AG08395 (cell line): ENCODE measurements at places on chromosomes 7 and 10.

DNA sequence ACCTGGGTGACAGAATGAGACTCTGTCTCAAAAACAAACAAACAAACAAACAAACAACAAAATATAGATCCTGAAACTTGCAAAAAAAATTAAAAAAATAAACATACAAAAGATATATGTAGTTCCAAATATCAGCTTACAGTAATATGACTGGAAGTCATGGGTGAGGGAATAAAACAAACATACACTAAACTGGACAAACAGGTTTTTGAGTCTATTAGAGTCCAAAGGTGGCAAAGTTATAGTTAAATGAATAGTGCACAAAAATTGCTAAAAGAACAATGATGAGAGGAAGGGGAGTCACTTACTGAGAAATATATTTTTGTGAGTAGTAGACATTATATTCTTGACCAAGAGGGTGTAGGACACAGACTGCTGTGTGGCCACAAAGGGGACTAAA lies 16.7 kb upstream of the RSBN1L start:
- DNase-seq, result no peak

DNA sequence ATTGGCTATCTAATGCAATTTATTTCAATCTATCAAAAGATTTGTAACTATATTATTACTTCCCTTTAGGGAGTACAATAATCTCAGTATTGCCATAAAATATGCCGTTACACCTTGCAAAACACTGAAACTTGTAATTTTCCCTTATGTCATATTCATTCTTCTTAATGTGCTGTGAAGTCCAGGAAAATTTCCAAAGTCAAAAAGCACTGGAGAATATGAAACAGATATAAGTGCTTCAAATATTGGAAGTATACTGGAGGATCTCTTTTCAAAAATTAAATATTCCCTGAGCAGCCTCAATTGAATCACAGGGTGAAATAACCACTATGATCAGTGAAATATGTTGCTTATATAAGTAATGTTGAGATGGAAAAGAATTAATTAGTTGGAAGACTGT lies 356.0 kb downstream of the PPP1R3A start:
- no peak for DNase-seq

DNA sequence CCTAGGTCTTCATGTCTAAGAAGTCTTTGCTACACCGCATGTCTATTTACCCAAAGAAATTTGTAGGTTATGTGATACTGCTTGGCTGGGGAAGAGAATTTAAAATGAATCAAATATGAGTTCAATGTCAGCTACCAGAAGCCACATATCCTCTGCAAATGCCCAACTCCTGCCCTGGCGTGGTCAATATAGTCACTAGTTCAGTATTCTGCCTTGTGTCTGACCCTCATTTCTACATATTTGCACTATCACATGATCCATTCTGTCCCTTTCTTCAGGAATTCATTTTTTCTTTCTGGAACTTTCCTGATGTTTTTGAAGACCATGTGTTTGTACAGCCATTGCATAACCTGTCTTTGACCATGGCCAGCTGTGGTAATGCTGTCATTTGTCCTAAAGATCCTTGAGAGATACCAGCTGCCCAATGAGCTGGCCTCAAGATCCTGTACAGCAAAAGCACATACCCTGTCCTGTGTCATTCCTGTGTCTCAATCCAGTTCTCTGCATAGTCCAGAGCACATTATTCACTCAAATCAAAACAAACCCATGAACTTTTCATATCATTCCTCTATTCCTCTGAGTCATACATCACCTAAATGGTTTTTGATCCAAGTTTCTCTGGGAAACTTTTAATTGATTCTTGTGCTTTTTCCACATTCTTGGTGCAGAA lies 524.5 kb downstream of the PARD3 start:
- DNase-seq, result peak; percentile 27

GRCh38 chr7:101942603-101943210 lies 125.3 kb downstream of the CUX1 start:
- no peak for DNase-seq

- peak; percentile 70 for DNase-seq
Measured at GRCh38 chr7:92695308-92696261, 105.4 kb upstream of the FAM133B start.

DNA sequence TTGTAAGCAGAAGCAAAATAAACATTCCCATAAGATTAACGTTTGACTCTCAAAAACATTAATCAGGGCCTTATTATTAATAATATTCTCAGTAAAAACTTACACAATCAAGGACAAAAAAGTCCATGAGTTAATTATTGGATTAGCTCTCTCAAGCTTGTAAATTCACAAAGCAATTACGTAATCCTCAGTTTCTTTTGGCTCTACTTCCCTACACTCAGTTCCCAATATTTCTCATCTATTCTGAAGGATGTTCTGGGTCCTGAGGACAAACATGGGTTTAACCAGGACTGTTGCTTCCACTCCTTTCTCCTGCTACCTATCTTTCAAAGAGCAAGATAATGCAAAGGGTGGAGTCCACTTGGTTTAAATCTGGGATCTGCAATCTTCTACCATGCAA lies 15.1 kb downstream of the FBXL13 start:
- no peak for DNase-seq

GRCh38 chr10:70256463-70256862 lies 23.2 kb upstream of the PPA1 start:
- no peak for DNase-seq

DNA sequence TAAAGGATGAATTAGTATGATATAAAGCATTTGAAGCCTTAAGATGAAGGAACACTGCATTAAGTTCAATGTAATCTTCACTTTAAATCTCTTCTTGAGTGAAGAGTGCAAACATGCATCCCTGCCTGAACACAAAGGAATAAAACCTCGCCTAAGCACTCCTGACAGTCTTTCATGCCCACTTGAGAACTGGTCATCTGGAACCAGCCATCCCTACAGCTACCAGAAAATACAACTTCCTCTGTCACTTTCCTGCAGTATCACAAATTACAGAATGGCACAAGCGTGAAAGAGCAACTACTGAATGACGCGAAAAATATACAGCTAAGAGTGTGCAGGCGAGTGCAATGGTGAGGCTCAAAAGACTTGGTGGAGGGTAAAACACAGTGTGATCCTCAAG lies 1079.9 kb downstream of the CNTNAP2 start:
- DNase-seq, result no peak

DNA sequence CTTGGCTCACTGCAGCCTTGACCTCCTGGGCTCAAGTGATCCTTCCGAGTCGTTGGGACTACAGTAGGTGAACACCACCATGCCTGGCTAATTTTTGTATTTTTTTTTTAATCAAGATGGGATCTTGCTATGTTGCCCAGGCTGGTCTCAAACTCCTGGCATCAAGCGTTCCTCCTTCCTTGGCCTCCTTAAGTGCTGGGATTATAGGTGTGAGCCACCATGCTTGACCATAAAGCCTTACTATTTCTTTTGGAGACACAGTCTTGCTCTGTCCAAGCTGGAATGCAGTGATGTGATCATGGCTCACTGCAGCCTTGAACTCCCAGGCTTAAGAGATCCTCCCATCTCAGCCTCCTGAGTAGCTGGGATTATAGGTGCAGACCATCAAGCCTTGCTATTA lies 12.6 kb downstream of the TFAM start:
- no peak for DNase-seq

GRCh38 chr7:1712907-1713501 lies 42.9 kb downstream of the ELFN1 start:
- DNase-seq, result no peak

DNA sequence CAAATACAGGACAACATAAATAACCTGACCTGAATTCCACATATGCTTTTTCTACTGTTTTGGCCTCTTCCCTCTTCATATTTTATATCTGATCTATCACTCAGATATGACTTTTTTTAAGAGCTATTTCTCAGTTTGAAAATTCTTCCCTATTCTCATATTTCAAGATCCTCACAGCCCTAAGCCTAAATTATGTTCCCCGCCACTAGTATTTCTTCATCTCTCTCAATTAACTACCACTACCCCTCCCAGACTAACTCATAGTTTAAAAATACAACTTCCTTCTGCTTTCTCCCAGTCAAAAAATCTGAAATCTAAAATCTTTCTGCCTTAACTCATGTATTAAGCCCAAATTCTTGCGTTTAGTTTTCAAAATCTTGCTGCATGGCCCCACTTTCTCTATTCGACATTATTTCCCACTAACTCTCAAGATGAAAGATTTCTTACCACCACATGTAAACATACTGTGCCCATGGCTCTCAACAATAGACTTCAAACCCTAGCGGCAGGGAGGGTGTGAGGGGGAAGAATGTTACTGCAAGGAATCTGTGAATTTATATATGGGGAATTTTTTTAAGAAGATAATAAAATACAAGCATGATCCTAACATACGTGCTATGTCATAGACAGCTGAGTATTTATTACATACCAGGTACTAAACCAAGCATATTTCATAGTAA lies 64.6 kb downstream of the TFEC start:
- DNase-seq, result no peak

GRCh38 chr7:29896685-29897411 lies 90.5 kb downstream of the WIPF3 start:
- DNase-seq, result no peak

- DNase-seq, result no peak
Measured at GRCh38 chr7:73533742-73534141, 11.6 kb upstream of the BAZ1B start.

GRCh38 chr10:80158598-80159127 lies 26.1 kb downstream of the PLAC9 start:
- DNase-seq, result peak; percentile 91

GRCh38 chr7:4822677-4823076 lies 39.2 kb downstream of the PAPOLB start:
- no peak for DNase-seq

- DNase-seq, result no peak
Measured at GRCh38 chr10:35017608-35018007, 72.5 kb downstream of the CUL2 start.

- DNase-seq, result no peak
Measured at GRCh38 chr7:18419456-18419855, 76.1 kb upstream of the HDAC9 start.

DNA sequence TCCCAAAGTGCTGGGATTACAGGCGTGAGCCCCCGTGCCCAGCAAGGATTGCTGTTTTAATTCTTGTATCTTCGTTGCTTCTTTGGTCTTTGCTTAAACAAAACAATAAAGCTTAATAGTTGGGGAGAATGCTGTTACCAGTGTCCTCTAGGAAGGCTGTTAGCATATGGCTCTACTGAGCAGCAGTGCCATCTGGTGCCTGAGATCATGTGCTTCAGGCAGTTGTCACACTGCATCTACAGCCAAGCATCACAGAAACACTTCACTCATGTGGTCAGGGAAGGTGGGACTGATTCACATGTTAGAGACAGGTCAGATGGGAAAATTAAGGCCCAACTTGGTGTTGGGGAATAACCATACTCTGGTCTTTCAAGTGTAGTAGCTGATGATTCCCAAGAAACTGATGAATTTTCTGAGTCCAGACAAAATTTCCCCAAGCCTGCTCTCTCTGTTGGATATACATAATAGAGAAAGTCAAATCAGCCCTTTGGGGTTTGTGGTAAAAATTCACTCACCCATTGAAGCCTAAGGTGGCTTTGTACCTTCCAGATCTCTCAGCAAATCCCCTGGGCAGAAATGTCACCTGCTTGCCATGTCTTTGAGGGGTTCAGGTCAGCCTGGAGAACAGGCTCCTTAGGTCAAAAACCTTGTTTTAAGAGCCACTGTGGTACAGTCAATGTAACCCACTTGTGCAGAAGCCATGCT lies 28.4 kb downstream of the UBE2D4 start:
- DNase-seq, result peak; percentile 85

DNA sequence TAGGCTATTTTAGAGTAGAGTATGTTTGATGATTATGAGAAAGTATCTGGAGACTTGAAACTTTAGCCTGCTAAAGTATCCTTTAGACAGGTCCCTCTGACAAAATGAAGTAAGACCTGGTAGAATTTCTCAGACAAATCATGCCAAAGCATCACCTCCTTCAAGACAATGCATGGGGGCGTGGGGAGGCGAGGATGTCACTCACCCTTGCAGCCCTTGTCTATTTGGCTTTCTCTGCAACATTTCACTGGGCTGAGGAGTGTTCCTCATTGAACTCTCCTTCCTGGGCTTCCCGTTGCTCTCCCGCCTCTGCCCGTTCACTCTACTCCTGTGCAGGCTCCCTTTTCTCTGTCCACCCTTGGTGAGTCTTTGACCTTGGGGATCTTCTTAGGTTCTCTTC lies 98.5 kb downstream of the JAZF1 start:
- DNase-seq, result no peak

DNA sequence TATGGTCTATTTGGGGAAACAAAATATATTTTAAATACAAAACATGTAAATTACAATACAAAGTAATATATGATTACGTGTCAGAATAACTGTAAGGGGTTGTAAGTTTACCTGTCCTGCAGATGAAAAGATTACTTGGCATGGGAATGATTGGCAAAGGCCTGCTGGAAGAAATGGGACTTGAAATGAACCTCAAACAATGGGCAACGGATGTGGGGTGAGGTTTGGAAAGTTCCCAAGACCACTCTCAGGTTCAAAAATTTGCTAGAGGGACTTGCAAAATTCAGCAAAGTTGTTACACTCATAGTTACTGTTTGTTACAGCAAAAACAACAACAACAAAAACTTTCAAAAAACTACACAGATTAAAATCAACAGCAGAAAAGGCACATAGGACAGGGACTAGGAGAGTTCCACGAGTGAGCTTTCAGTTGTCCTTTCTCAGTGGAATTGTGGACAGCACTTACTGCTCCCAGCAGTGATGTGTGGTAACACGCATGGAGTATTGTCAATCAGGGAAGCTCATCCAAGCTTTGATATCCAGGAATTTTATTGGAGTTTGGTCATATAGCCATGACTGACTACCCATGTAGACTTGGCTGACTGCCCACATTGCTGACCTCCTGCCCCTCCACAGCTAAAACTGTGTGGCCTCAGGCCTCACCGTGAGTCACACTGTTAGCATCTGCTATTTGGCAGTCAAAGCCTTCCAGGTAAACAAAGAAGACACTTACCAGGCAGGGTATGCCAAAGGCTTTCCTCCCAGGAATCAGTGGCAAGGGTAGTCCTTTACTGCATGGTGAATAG lies 43.8 kb downstream of the EXOC6 start:
- DNase-seq, result peak; percentile 23

- no peak for DNase-seq
Measured at GRCh38 chr10:101878869-101879268, 35.3 kb upstream of the KCNIP2 start.

GRCh38 chr7:155233311-155234157 lies 64.1 kb upstream of the INSIG1 start:
- DNase-seq, result peak; percentile 38

- DNase-seq, result no peak
Measured at GRCh38 chr10:131478377-131478989, 167.0 kb upstream of the TCERG1L start.

- DNase-seq, result no peak
Measured at GRCh38 chr7:40263752-40264390, 129.1 kb downstream of the SUGCT start.
